ENCODE measurements at places on chromosomes 7 and 10.
A peak's percentile ranks its signal among the peaks of the same experiment; 100 is the strongest.

DNA sequence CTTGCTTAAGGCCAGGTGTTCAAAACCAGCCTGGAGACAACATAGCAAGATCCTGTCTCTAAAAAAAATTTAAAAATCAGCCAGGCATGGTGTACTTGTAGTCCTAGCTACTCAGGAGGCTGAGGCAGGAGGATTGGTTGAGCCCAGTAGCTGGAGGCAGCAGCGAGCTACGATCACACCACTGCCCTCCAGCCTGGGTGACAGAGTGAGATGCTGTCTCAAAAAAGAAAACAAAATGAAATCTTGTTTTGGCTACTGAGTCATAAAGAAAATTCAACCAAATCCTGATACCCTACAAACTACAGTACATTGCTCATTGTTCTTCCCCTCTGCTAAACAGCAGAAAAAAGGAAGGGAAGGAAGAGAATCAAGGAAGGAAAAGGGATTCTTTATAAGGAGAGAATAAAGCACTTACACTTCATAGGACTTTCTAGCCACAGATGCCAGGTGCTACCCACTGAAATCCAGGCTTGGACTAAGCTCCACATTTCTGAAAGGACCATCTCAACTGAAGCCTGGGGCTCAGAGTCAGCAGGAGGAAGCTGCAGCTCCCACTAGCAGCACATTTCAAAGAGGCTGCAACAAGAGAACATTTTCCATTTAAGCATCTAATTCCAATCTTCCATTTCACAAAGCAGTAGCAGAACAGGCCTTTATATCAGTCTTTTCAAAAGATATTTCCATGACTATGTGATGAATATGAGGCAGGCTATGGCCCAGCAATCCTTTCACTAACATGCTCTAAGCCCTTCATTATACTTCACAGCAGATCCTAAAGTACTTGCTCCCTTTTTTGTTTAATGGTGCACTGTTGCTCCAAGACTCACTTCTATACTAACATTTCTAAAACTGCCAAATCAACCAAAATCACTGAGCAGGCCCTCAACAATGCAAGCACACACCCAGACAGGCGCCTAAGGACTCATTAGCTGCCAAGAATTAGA, 13.5 kb downstream of the TNPO3 start:
- DNase-seq, result no peak

DNA sequence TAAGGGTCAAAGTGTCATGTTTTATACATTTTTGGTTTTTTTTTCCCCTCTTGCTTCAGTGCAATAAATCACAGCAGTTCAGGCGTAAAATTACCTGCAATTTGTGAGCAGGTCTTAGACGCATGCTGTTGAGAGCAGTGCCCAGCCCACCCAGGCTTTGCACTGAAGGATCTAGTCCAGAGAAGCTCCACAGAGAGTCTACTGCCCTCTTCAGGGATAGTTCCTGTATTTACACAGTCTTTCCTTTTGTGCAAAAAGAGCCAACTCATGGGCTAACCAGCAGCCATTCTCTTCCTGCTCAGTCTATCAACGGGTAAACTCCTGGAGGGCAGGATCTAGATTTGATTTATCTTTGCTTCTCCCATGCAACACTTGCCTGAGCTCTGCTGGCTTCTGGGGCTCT, 82.2 kb upstream of the NAMPT start:
- no peak for DNase-seq

DNA sequence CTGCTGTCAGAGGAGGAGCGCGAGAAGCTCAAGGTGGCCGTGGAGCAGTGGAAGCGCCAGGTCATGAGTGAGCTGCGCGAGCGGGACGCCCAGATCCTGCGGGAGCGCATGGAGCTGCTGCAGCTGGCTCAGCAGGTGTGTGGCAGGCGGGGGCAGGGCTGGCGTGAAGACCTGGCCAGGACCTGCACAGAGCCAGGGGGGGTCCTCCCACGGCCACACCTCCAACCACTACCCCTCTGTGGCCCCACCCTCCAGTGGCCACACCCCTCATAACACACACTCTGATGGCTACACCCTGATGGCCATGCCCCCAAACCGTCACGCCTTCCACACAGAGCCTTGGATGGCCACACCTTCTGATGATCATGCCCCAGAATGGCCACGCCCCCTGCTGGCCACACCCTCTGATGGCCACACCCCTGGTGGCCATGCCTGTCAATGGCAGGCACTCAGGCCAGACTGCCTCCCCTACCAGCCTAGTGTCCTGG, 23.4 kb upstream of the DPYSL4 start:
- DNase-seq, result no peak

- peak; percentile 81 for DNase-seq
Measured at GRCh38 chr10:101817337-101818118, 716 bp downstream of the OGA start.

- DNase-seq, result peak; percentile 77
Measured at GRCh38 chr10:31761156-31761555, 167.5 kb downstream of the ARHGAP12 start.

DNA sequence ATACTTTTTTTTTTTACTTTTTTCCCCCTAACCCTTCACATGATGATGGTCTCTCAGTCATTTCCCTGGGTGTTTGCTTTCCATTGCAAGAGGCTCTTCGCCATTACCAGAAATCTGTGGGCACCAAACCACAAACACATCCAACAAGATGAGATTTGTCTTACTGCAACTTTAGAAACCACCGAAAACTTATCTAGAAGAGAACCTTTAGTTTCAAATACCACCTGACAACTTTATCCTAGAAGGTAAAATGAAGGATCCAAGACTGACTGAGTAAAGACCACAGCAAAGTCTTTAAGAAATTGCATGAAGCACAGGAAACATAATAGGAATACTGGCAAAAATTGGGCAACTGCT, 363.3 kb upstream of the MBL2 start:
- no peak for DNase-seq

DNA sequence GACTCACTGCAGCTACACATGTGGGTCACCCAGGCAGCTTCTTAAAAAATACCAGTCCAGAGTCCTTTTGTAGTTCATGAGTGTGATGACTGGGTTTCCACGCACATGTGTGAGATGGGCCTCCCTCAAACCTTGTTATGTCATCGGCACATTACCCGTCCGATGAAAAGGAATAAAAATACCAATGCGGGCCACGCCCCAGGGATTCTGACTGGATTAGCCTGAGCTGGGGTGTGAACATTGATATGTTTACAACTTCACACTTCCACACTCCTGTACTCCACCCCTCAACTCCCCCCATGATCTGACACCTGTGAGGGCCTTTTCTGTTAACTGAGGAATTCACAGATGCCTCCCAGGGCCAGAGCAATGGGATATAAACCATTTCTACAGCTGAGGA, 6.2 kb downstream of the SLC29A3 start:
- no peak for DNase-seq

- no peak for DNase-seq
Measured at GRCh38 chr7:30965883-30966282, 2.1 kb downstream of the GHRHR start.

- no peak for DNase-seq
Measured at GRCh38 chr7:18626086-18626485, 130.5 kb downstream of the HDAC9 start.

- no peak for DNase-seq
Measured at GRCh38 chr7:1106793-1107421, 19.0 kb downstream of the GPER1 start.

DNA sequence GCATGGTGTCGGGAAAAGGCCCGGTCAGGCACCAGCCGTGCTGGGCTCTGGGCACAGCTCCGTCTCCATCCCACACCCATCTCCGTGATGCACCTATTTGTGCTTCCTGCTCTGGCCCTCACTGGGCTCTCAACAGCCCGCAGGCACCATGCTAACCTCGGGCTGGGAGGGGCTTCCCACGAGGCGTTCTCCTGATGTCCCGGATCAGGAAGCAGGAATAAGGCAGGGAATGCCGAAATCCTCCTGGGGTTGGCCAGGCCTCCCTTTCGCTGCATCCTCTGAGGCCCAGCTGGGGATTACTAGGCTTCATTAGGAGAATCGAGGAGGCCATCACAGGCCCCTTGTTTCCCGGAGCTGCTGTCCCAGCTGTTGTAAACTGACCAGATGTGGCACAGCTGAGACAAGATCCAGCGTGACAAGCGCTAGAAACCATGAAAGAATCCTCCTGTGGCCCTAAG, 72.0 kb downstream of the FAM53B start:
- no peak for DNase-seq

DNA sequence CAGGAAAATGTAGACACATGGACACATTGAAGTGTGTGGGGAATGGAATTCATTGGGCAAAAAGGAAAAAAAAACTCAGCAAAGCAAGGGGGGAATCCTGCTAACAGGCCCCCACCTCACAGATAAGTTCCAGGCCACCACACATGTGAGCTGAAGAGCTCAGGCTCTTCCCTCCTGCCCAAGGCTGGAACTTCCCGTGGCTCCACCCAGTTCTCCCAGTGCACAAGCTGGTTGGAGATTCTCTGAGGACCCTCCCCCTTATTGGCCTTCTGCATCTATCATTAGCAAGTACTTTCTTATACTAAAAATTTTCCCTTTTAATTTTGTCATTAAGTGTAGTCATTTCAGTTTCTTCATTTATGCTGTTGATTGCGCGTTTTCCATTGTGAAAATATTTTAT, 190.8 kb downstream of the CCSER2 start:
- no peak for DNase-seq

- DNase-seq, result no peak
Measured at GRCh38 chr10:131982796-131983195, 1.1 kb upstream of the BNIP3 start.

- no peak for DNase-seq
Measured at GRCh38 chr7:108145401-108145800, 15.2 kb upstream of the LAMB4 start.

DNA sequence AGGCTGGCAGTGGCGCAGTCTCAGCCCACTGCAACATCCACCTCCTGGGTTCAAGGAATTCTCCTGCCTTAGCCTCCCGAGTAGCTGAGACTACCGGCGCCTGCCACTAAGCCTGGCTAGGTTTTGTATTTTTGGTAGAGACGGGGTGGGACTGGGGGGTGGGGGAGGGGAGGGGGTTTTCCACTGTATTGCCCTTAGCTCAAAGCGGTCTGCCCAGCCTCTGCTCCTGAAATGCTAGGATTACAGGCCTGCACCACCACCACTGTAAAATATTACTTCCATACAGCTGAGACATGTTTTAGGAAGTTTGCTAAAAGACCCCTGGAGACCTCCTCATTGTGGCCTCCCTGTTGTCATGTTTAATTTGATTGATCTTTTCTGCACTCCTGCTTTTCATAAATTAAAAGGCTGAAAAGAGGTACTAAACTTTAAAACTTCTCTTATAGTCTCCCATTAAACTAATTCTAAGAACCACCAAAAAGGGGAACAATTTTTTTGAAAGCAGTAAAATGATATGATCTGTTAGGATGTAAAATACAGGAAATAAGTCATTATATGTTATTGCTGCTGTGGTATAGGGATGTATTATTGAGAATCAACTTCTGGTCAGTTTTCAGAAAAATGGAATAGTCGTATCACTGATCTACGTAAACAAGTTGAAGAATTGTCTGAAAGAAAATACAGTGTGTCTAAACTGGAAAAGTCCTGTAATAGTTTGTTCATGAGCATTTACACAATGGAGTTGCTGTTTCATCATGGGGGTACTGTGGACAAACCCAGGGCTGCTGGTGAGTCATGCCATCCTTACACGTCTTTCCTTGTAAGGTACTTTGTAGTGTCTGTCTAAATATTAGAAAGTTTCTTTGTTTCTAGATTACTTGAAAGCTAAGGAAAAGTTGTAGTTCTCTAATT, 72.9 kb upstream of the TMEM248 start:
- DNase-seq, result peak; percentile 57

DNA sequence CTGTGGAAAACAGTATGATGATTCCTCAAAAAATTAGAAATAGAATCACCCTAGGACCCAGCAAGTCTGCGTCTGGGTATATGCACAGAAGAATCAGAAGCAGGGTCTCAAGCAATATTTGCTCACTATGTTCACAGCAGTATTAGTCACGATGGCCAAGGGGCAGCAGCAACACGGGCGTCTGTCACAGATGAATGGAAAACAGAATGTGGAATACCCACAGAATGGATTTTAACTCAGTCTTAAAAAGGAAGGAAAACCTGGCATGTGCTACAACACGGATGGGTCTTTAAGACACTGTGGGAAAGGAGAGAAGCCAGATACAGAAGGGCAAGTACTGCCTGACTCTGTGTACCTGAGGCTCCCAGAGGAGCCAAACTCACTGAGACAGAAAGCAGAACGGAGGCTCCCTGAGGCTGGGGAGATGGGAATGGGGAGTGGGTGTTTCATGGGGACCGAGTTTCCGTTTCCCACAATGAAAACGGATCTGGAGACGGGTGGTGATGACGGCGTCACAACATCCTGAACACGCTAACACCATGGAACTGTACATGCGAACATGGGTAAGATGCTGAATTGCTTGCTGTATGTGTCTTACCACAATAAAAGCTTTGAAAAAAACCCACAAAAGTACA, 36.7 kb upstream of the INPP5A start:
- no peak for DNase-seq

DNA sequence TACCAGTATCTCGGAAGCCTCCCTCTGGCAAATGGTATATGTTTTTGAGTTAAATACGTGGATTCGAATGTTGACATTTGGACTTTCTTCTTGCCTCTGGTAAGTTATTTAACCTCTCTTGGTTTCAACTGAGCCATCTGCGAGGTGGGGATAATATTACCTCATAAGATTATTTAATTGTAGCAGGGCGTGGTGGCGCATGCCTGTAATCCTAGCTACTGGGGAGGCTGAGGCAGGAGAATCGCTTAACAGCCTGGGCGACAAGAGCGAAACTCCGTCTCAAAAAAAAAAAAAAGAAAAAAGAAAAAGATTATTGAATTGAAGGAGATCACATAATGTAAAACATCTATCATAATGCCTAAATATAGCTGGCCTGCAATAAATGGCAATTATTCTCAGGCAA, 396 bp upstream of the TAF5 start:
- DNase-seq, result no peak

DNA sequence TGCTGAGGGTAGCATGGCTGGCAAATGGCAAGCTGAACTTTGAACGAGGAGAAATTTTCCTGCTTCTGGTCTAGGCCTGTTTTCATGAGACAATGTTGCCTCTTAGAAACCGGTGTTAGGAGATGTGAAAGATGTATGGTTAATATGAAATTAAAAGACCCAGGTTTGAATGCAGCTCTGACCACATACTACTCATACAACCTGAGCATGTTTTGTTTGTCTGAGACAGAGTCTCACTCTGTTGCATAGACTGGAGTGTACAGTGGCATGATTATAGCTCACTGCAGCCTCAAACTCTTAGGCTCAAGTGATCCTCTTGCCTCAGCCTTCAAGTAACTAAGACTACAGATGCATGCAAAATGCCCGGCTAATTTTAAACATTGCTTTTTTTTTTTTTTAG, 193.4 kb upstream of the FZD8 start:
- DNase-seq, result no peak
